ENCODE measurements at places on chromosomes 4 and X.
A peak's percentile ranks its signal among the peaks of the same experiment; 100 is the strongest.

DNA sequence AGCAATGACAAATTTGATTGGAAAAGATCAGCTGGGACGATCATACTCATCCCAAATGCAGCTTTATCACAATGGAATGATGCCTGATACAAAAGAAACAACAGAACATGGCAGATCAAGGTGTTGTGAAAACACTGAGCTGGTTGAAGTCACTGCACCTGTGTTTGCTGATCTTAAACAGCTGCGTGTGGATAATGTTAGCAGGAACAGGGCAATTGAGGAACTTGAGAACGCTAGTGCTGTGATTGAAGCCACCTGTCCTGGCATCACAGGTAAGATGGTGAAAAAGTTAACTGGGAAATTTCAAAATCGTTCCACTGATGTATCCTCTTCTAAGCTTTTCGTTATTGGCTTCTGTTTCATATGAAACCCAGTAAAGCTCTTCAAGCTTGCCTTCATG lies 27.4 kb upstream of the SOD3 start:
- no peak for DNase-seq

DNA sequence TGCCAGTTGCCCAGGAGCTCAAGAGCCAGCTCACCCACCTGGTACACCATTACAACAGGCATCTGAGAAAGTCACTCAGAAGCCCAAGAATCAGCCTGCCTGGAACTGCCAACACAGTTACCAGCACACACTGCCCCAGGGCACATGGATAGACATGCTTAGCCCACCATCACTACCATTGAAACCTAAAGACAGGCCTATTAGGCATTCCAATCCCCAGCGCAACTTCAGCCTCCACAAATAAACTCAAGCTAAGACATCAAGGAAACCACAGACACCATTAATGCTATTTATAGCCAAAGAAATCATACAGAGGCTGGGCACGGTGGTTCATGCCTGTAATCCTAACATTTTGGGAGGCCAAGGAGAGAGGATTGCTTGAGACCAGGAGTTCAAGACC lies 42.3 kb downstream of the ATRX start:
- no peak for DNase-seq

DNA sequence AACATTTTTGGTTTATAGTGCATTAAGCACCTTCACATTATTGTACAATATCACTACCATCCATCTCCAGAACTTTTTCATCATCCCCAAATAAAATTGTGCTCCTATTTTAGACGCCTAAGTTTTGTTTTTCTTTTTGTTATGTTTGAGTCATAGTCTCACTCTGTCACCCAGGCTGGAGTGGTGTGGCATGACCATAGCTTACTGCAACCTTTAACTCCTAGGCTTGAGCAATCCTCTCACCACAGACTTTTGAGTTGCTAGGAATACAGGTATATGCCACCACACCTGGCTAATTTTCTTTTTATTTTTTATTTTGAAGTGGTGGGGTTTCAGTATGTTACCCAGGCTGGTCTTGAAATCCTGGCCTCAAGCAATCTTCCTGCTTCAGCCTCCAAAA lies 33.9 kb downstream of the PRSS12 start:
- DNase-seq: no peak

GRCh38 chr4:211033-211511 lies 86.8 kb downstream of the ZNF718 start:
- peak; percentile 6 for DNase-seq

GRCh38 chr4:60544981-60545380 lies 655.1 kb upstream of the ADGRL3 start:
- no peak for DNase-seq

GRCh38 chr4:147884536-147884935 lies 152.6 kb downstream of the ARHGAP10 start:
- DNase-seq: no peak

DNA sequence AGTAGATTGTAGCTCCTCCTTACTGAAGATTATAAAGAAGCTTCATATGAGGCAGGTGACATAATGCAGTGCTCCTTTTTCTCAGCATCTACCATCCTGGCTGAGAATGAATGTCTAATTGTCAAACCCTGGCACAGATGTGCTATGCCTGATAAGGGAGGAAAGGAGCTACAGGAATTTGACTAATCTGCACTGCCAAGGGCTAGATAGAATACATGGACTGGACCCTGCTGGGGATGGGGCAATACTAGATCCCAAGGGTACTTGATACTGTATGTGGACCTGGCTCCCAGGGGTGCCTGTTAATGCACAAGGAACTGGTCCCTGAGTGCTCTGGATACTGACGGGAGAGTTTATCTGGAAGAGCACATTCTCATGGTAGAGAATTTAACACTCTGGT lies 362.2 kb upstream of the EMCN start:
- no peak for DNase-seq

DNA sequence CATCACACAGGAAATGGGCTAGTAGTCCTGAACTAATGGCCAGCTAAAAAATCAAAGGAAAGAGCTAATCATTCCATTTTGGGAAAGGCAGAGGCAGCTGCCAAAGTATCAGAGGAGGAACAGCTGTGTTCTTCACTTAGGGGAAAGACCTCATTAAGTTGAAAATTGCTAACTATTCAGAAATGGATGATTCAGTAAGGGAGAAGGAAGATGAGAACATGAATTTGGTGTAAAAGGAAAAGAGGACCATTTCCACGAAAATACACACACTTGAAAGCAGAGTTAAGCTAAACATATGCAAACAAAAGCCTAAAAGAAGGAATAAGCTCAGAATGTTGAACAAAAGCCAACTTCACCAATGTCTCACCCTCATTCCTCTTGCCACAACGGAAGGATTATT lies 90.4 kb downstream of the PCDH19 start:
- no peak for DNase-seq

DNA sequence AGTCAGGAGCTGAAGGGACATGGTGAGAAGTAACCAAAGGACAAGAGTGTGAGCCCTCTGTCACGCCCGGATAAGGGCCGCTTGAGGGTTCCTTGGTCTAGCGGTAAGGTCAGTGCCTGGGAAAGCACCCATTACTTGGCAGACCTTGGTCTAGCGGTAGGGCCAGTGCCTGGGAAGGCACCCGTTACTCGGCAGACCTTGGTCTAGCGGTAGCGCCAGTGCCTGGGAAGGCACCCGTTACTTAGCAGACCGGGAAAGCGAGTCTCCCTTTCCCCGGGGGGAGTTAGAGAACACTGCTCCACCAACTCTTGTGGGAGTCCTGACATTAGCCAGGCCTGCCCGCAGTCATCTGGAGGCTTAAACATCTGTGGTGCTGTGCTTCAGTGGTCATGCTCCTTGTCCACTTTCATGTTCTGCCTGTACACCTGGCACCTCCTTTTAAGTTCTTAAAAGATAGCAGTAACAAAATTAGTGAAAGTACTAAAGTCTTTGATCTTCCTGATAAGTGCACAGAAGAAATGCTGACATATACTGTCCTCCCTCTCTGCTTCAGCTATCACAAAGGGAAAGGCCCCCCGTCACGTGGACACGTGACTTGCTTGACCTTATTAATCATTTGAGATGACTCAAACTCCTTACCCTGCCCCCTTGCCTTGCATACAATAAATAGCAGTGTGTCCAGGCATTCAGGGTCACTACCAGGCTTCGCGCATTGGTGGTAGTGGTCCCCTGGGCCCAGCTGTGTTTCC lies 9.3 kb upstream of the SEC24B start:
- no peak for DNase-seq

GRCh38 chr4:169485086-169485485 lies 127.3 kb downstream of the NEK1 start:
- no peak for DNase-seq

DNA sequence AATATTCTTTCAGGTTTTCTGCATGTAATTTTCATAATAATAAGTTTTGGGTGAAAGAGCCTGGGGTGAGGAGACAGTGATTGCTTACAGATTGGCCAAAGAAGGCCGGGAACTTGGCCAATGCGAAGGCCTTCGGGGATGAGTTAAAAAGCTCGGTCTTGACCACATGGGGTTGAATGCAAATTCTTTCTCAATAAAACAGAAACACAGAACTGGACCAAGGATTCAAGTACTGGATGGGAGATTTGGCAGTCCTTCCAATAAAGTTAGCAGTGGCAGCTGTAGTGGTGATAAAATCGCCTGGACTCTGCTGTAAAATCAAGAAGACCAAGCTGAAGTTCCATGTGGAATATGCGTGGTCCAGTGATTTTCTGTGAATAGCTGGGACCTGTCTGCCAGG lies 282.2 kb upstream of the KLF3 start:
- DNase-seq: no peak

- DNase-seq: no peak
Measured at GRCh38 chr4:76206222-76206942, 7.2 kb downstream of the SCARB2 start.

GRCh38 chr4:19239565-19239964 lies 1012.1 kb upstream of the SLIT2 start:
- no peak for DNase-seq

- DNase-seq: no peak
Measured at GRCh38 chr4:46900082-46900481, 9.0 kb downstream of the COX7B2 start.

GRCh38 chr4:17385403-17385802 lies 126.5 kb downstream of the QDPR start:
- DNase-seq: peak; percentile 37

- DNase-seq: no peak
Measured at GRCh38 chrX:24025741-24026403, 1.1 kb downstream of the KLHL15 start.

GRCh38 chr4:155234206-155234605 lies 25.8 kb downstream of the NPY2R start:
- DNase-seq: no peak

DNA sequence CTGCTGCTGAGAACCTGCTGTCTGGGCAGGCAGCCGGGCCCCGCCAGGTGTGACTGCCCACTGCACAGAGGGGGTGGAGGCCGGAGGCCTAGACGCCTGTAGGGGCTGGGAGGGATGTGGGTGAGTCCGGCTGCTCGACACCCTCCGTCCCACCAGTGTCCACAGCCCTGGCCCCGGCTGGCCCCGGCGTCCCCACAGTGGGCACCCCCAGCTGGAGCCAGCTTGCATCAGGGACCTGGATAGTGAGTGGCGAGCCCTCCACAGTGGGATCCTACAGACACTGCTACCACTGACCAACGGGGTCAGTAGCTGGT lies 34.7 kb upstream of the SPON2 start:
- no peak for DNase-seq

GRCh38 chr4:147003956-147004809 lies 58.5 kb upstream of the TTC29 start:
- no peak for DNase-seq

DNA sequence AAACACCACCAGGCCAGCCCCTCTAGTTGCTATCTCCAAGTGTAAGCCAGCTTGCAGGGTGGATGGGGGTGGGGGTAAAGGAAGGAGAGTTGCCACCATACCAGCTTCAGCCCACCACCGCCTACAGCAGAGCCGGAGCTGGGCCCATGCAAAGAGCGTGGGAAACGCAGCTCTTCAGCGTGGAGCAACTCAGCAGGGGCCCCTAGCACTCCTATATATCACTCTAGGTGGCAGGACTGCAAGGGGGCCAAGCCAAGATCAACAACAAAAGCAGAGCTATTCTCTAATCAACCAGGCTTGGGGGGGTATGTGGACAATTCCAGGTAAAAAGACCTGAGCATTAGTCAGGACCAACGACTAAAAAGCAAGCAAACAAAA lies 35.5 kb upstream of the IQSEC2 start:
- DNase-seq: no peak

DNA sequence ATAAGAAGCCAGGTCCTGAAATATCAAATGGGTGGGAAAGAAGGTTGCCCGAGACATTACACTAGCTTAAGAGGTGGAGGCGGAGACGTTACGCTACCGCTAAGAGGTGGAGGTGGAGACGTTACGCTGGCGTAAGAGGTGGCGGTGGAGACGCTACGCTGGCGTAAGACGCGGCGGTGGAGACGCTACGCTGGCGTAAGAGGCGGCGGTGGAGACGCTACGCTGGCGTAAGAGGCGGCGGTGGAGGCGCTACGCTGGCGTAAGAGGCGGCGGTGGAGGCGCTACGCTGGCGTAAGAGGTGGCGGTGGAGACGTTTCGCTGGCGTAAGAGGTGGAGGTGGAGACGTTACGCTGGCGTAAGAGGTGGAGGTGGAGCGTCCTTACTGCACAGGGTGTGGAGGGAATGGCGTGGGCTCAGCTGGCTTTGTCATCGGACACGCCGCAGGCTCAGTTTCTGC lies 12.8 kb downstream of the CYP4V2 start:
- DNase-seq: no peak

- no peak for DNase-seq
Measured at GRCh38 chr4:17238633-17239032, 273.3 kb downstream of the QDPR start.

DNA sequence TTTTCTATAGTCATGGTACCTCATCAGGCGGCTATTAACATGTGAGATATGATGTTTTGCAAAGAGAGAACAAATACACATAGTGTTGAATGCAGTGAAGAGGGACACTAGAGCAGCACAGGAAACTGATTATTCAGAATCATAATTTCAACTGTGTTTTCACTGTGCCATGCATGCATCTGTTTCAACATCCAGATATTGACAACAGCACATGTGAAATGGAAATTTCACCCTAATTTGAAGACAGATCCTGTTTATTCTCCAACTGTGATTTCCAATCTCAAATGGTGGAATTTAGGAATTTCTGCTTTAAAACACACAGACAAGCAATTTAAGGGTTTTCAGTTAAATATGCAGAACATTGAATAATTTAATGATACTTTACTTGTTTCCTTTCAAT lies 288.6 kb downstream of the KCTD8 start:
- no peak for DNase-seq

GRCh38 chr4:22203711-22204011 lies 255.1 kb upstream of the KCNIP4 start:
- no peak for DNase-seq

GRCh38 chr4:7004331-7004730 lies 38.8 kb upstream of the TADA2B start:
- DNase-seq: no peak

DNA sequence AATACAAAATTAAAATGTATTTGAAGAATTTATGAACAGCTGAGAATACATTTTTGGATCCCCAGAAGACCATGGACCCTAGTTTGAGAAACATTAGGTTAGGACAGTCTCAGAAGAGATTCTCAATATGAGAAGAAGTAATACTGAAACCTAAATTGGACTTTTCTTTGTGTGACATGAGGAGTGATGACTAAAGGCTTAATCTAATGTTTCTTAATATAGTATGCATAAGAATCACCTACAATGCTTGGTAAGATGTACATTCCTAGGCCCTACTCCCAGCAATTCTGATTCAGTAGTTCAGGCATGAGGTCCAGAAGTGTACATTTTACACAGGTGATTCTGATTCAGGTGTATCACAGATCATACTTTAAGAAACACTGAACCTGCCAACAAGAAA lies 31.6 kb upstream of the HUWE1 start:
- no peak for DNase-seq

- no peak for DNase-seq
Measured at GRCh38 chr4:47154816-47155370, 123.5 kb downstream of the GABRB1 start.

- DNase-seq: peak; percentile 90
Measured at GRCh38 chr4:73222466-73223257, 35.9 kb downstream of the ANKRD17 start.

DNA sequence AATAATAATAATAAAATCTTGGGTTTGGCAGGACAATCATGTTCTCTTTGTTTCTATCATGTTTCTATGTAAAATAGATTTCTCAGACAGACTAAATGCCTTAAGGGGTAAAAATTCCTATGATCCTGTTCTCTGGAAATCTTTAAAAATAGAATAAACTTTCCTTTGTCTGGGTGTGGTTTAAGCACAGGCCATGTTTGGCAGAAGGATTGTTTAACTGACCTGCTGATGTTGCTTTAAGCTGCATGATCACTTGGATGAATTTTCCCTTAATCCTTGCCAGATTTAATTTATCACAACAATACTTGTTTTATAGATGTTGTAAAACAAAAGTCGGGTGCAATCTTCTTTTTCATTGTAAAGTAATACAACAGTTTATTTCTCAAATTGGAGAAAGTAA lies 341.7 kb upstream of the FAT1 start:
- DNase-seq: no peak

GRCh38 chr4:74006009-74006476 lies 7.6 kb upstream of the CXCL5 start:
- no peak for DNase-seq

All from CD4-positive, alpha-beta T cell treated with Interleukin-4 for 4 hours (primary cell).